ENCODE measurements at places on chromosomes 11 and 22.

- no peaks in the 10 kb centered on the region for H3K27me3 ChIP-seq
- no peak overlapping the region for H3K4me3 ChIP-seq
- H3K36me3 ChIP-seq = peaks cover 36% of the 10 kb centered on the region
- DNase-seq = no peak
Measured at GRCh38 chr11:128450882-128451651, 136.3 kb downstream of the ETS1 start.

GRCh38 chr11:70743941-70744351 is 345.6 kb downstream of the CTTN start:
- no peaks in the 10 kb centered on the region for H3K4me1 ChIP-seq
- no peak overlapping the region for H3K4me3 ChIP-seq
- H3K27me3 ChIP-seq = peaks cover 32% of the 10 kb centered on the region
- no peak for DNase-seq
- no peak overlapping the region for H3K27ac ChIP-seq

DNA sequence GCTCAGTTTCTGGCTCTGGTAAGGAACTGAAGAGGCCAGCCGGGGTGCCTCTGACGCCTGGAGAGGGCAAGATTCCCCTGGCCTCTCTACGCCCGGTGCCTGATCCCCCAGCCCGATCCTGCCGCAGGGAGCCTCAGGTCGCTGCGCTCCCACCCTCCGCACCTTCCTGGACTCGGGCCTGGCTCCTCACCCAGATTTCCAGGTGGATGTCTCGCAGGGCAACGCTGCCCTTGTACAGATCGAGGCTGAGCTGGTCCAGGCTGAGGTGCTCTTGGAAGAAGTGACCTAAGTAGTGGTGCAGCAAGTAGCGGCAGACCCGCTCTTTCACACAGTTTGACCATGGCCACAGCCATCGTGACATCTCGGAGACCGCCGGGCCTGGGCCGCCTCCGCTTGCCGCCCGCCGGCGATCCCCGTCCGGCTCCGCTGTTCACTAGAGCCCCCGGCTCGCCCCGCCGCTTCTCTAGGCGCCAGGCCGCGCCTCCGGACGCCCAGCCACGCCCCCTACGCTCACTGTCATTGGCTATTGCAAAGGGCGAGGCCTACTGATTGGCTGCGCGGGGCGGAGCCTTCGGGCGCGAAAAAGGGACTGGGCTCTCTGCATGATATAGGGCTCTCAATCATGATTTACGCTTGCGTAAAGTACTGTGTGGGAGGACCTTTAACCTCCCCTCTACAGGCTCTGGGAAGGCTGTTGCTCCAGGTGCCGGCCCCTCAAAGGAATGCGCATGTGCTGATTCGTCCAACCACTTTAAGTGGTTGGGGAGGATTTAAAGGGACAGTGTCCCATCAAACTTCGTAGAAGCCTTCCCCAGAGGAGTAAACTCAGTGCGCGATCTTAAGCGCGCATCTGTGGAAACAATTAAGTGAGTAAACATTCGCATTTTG is at the start of gene ATG2A:
ATG2A (minus strand) TSS at position 435 of the 888 bp plus-strand sequence; CDS start at position 361, 74 bp downstream.
- DNase-seq = peak; percentile 99
- no peaks in the 10 kb centered on the region for H3K27me3 ChIP-seq
- H3K27ac ChIP-seq = peak within 1 kb of the TSS; percentile 94
- H3K4me3 ChIP-seq = peak within 1 kb of the TSS; percentile 91

- H3K27ac ChIP-seq = no peak overlapping the region
- H3K27me3 ChIP-seq = no peaks in the 10 kb centered on the region
- H3K4me1 ChIP-seq = peaks cover 5% of the 10 kb centered on the region
- no peak for DNase-seq
Measured at GRCh38 chr11:132639986-132640385, 892.3 kb downstream of the OPCML start.

DNA sequence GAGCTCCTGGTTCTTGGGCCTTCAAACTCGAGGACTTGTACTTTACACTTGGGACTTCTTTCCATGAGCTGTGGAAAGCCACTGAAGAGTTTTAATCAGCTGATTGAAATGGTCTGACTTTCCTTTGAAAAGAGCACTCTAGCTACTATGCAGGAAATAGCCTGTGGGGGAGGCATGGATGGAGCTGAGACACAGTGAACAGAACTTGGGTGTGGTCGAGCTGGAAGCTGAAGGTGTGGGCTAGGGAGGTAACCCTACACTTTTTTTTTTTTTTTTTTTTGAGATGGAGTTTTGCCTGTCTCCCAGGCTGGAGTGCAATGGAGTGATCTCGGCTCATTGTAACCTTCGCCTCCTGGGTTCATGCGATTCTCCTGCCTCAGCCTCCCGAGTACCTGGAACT is 17.5 kb upstream of the CAPRIN1 start:
- no peak overlapping the region for H3K27ac ChIP-seq
- H3K27me3 ChIP-seq = no peaks in the 10 kb centered on the region
- DNase-seq = no peak
- no peaks in the 10 kb centered on the region for H3K4me1 ChIP-seq

- H3K36me3 ChIP-seq = peaks cover 36% of the 10 kb centered on the region
- no peak for DNase-seq
- H3K4me3 ChIP-seq = no peak overlapping the region
- H3K4me1 ChIP-seq = peaks cover 48% of the 10 kb centered on the region
- H3K27me3 ChIP-seq = no peaks in the 10 kb centered on the region
- no peak overlapping the region for H3K27ac ChIP-seq
Measured at GRCh38 chr11:123443851-123444623, 14.0 kb downstream of the GRAMD1B start.

- H3K27me3 ChIP-seq = no peaks in the 10 kb centered on the region
- DNase-seq = no peak
- peaks cover 69% of the 10 kb centered on the region for H3K4me1 ChIP-seq
Measured at GRCh38 chr11:67278939-67279588, 10.0 kb upstream of the ANKRD13D start.

- H3K27ac ChIP-seq = no peak overlapping the region
- H3K36me3 ChIP-seq = no peaks in the 10 kb centered on the region
- no peak overlapping the region for H3K4me3 ChIP-seq
- no peaks in the 10 kb centered on the region for H3K27me3 ChIP-seq
- no peak for DNase-seq
Measured at GRCh38 chr11:26021017-26021416, 310.9 kb upstream of the ANO3 start.

- no peaks in the 10 kb centered on the region for H3K4me1 ChIP-seq
- H3K36me3 ChIP-seq = peaks cover 35% of the 10 kb centered on the region
- H3K4me3 ChIP-seq = no peak overlapping the region
Measured at GRCh38 chr22:26743149-26743548, 85.8 kb downstream of the MIAT start.

DNA sequence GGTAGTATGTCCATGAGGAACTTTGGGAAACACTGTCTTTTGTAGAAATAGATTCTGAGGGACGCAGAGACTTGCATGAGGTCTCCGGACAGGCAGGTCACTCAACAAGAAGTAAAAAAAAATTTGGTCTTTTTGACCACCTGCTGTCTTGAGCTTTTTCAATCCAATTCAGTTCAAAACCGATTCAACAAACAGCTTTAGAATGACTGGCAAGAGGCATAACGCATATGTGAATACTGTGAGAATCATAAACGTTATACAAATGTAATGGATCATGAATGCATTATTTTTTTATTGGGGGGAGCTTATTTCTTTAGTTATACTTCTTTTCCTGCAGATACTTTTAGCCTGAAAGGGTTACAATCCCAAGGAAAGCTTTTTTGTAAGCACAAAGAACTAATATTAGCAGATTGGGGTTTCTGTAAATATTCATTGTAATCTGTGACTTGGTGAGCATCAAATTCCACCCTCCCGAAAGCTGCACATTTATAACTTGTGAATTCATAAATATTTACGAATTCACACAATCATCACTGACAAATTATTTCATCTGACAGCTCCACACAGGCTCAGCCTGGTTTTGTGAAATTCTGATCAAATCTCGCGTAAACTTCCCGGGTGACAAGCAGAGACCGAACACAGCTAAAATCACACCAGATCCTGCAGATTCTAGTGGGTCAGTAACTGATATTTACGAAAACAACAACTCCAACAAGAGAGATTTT is 507.7 kb downstream of the MN1 start:
- H3K4me3 ChIP-seq = no peak overlapping the region
- H3K4me1 ChIP-seq = no peaks in the 10 kb centered on the region
- H3K27ac ChIP-seq = no peak overlapping the region
- H3K27me3 ChIP-seq = peaks cover 49% of the 10 kb centered on the region

- peaks cover 33% of the 10 kb centered on the region for H3K4me1 ChIP-seq
- no peaks in the 10 kb centered on the region for H3K27me3 ChIP-seq
- H3K36me3 ChIP-seq = no peaks in the 10 kb centered on the region
- no peak overlapping the region for H3K4me3 ChIP-seq
Measured at GRCh38 chr11:118274186-118274585, 10.1 kb upstream of the MPZL2 start.

- H3K27ac ChIP-seq = no peak overlapping the region
- no peak overlapping the region for H3K4me3 ChIP-seq
- no peaks in the 10 kb centered on the region for H3K36me3 ChIP-seq
- no peak for DNase-seq
- no peaks in the 10 kb centered on the region for H3K27me3 ChIP-seq
- peaks cover 92% of the 10 kb centered on the region for H3K4me1 ChIP-seq
Measured at GRCh38 chr11:102468616-102469195, 16.1 kb upstream of the TMEM123 start.

DNA sequence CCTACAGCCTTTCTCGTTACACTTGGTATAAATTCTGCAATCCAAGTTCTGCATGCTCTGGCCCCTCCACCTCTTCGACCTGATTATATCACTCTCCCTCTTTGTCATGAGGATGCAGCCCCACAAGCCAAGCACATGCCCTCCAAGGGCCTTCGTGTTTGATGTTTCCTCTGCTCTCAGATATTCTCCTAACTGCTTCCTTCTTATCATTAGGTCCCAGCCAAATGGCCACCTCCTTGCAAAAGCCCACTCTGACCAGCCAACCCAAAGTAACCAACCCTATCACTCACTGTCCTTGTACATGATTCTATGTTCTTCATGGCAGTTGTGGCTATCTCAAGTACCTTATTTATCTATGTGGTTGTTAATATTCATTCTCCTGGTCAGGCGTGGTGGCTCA is 38.3 kb upstream of the LRRC55 start:
- H3K27me3 ChIP-seq = peaks cover 4% of the 10 kb centered on the region
- H3K4me3 ChIP-seq = no peak overlapping the region
- no peaks in the 10 kb centered on the region for H3K36me3 ChIP-seq
- H3K4me1 ChIP-seq = no peaks in the 10 kb centered on the region

DNA sequence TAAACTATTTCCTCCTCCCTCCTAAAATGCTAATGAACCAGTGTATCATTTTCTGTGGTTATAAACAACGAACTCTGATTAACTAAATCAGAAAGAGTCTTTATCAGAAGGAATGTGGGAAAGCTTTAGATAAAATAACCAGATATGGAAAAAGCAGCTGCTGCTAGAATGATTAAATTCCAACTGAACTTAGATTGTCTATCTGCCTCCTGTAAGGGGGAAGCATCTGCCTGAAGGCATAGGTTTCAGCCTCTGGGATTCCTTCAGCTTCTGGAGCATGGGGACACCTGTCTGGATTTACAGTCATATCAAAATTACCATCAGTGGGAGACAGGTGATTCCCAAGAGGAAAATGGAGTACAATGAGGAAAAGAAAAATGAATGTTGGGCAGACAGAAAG is 1095.5 kb upstream of the CCDC90B start:
- no peak overlapping the region for H3K4me3 ChIP-seq
- DNase-seq = no peak
- H3K27me3 ChIP-seq = no peaks in the 10 kb centered on the region

GRCh38 chr11:45886816-45887520 is 1.5 kb downstream of the MAPK8IP1 start:
- no peaks in the 10 kb centered on the region for H3K27me3 ChIP-seq
- H3K27ac ChIP-seq = no peak overlapping the region
- peaks cover 5% of the 10 kb centered on the region for H3K36me3 ChIP-seq
- no peak for DNase-seq
- H3K4me3 ChIP-seq = no peak overlapping the region
- peaks cover 9% of the 10 kb centered on the region for H3K4me1 ChIP-seq

DNA sequence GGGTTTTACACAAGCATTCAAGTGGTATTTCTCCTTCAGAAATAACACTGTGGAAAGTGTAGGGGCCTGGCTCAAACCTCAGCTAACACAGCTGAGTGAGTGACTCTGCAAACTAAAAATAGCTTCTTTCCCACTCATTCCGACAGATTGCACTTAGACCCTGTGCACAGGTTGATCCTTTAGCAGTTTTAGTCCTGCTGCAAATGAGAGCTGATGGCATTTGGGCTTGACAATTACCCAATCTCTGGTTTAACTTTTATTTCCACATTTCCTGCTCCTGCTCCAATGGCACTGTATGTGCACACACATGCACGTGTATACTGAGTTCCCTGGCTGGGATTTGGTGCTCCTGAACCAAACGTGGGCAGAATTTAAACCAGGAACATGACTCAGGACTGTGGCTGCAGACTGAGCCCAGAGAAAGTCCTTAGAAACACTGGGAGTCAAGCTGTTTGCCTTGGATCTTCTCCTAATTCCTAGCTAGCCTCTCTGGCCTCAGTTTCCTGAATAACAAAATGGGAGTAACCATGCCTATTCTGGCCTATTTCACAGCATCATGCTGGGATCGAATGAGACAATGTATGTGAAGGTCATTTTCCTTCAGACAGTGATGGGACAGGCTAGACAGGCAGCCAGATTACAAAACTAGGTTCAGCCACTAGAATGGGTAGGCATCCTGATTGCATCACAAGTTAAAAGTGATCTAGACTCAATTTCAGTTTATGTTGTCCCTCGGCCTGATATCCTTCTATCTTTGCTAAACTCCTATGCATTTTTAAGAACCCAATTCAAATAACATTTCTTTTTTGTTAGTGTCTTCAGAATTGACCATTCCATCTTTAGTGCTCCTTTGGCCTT is 58.2 kb downstream of the SERGEF start:
- no peaks in the 10 kb centered on the region for H3K27me3 ChIP-seq
- H3K36me3 ChIP-seq = peaks cover 94% of the 10 kb centered on the region
- no peaks in the 10 kb centered on the region for H3K4me1 ChIP-seq
- DNase-seq = no peak
- H3K4me3 ChIP-seq = no peak overlapping the region
- H3K27ac ChIP-seq = no peak overlapping the region

DNA sequence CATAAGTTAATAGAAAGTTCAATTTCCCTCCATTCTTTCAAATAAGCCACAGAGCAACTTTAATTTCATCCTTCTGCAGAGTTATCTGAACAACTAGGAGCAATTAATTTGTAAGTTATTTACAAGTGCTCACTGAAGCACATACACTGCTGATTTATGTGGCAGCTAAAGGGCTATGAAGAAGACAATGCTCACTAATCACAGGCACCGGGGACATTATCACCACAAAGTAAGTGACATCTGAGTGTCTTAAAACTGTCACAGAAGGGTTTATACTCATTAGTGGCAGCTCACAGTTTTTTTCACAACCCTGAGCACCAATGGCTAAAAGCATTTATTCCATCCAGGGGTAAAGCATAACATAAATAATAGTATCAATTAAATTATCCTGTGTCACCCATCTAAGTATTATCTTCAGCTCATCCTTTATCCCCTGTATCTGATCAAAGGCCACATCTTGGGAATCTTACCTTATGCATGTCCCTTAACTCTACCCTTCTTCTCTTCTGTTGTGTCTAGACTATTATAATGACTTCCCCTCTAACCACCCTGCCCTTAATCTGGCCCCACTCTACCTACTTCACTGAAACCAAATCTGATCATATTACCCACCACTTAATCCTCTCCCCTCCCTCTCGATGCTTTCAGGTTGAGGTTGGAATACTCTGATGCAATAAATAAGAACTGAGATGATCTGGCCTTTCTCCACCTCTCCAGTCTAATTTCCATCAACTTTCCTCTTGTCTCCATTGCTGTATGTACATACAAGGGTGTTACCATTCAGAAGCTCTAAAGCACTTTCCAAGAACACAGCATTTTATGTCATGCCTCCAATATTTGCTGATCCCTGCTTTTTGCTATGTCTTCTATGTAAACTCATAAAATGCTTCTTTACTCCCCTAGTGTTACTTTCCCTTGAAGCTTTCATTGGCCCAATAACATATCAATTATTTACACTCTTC is 252.7 kb downstream of the CASP12 start:
- DNase-seq = no peak
- no peak overlapping the region for H3K4me3 ChIP-seq
- H3K4me1 ChIP-seq = peaks cover 21% of the 10 kb centered on the region
- no peaks in the 10 kb centered on the region for H3K36me3 ChIP-seq
- no peaks in the 10 kb centered on the region for H3K27me3 ChIP-seq

Measured in activated T-cell treated with anti-CD3 and anti-CD28 coated beads, Interleukin-2, amount 50 U/mL, for 24 hours (primary cell).